ENCODE measurements at places on chromosomes 2 and 18.

- DNase-seq, result no peak
Observed at GRCh38 chr2:28398101-28398834, 5.6 kb downstream of the FOSL2 start.

GRCh38 chr18:2709316-2709715 is 53.8 kb downstream of the SMCHD1 start:
- DNase-seq, result no peak

DNA sequence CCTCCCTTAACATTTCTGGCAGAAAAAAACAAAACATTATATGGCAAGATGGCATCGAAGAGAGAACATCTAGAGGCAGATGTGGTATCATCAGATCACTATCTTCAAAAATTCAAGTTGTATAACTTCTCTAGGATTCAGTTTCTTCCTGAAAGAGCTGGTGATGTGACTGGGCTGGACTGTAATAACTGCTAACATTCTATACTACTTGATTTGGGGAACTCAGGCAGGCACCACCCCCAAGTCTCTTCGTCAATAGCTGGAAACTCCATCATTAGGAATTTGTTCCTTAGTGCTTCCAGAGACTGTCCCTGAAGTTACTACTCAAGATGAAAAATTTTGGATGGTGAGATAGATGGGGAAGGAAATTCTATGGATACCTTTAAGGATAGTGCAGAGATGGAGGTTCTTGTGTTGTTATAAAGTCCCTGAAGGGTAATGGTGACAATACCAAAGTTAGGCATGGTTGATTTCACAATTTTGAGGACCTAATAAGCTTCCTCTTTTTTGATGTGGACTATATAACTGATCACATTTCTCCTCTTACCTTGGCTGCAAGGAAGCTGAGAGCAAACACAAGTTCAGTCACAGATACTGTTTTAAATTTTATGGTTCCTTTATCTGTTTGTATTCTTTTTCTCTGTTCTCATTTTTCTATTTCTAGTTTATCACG is 59.1 kb upstream of the PGAP1 start:
- no peak for DNase-seq

- no peak for DNase-seq
Observed at GRCh38 chr2:54880428-54880827, 157.0 kb downstream of the EML6 start.

- no peak for DNase-seq
Observed at GRCh38 chr2:238789317-238789806, 58.5 kb upstream of the TWIST2 start.

DNA sequence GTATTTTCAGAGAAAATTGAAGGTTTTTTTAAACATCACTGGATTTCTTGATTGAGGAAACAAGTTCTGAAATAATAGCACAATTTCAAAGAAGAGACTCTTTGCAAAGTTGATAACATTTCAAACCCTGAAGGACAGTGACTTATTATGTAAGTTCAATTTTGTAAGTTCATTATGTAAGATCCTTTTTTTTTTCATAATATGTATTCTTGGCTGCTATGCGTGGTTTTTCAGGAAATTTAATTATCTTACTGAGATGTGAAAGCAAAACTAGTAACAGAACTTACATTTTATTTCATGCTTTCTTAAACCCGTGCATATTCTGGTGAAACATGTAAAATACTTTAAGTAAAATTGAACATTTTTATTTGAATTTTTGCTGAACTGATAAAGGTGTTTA is 65.4 kb downstream of the RIF1 start:
- no peak for DNase-seq

DNA sequence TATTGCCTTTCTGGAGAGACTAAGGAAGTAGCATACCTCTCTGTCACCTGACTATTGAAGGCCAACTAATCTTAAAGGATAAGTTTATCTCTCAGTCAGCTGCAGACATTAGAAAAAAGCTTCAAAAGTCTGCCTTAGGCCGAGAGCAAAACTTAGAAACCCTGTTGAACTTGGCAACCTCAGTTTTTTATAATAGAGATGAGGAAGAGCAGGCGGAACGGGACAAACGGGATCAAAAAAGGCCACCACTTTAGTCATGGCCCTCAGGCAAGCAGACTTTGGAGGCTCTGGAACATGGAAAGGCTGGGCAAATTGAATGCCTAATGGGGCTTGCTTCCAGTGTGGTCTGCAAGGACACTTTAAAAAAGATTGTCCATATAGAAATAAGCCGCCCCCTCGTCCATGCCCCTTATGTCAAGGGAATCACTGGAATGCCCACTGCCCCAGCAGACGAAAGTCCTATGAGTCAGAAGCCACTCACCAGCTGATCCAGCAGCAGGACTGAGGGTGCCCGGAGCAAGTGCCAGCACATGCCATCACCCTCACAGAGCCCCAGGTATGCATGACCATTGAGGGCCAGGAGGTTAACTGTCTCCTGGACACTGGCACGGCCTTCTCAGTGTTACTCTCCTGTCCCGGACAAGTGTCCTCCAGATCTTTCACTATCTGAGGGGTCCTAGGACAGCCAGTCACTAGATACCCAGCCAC is 61.5 kb upstream of the FAM98A start:
- no peak for DNase-seq

GRCh38 chr2:67918471-67918870 is 144.3 kb downstream of the C1D start:
- no peak for DNase-seq

GRCh38 chr2:59806486-59806885 is 747.0 kb downstream of the BCL11A start:
- no peak for DNase-seq

DNA sequence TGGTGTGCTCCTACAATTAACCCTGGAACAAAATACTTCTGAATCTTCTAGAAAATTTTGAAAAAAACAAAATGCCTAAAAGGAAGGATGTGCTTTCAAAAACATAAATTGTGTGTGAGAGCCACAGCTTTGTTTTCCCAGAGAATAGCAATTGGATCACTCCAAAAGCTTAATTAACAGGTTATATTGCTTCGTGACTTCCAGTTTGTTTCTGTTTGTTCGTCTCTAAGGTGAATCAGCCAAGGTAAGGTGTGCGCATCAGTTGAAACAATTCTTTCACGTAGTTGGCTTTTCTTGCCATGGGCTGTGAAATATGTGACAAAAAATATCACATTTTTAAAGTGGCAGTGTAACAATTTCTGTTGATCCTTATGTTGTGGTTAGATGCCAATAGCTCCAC is 90.3 kb upstream of the BARD1 start:
- no peak for DNase-seq

GRCh38 chr2:15679386-15679924 is 87.8 kb downstream of the DDX1 start:
- DNase-seq, result no peak

- no peak for DNase-seq
Observed at GRCh38 chr2:203062126-203062525, 47.5 kb downstream of the NBEAL1 start.

DNA sequence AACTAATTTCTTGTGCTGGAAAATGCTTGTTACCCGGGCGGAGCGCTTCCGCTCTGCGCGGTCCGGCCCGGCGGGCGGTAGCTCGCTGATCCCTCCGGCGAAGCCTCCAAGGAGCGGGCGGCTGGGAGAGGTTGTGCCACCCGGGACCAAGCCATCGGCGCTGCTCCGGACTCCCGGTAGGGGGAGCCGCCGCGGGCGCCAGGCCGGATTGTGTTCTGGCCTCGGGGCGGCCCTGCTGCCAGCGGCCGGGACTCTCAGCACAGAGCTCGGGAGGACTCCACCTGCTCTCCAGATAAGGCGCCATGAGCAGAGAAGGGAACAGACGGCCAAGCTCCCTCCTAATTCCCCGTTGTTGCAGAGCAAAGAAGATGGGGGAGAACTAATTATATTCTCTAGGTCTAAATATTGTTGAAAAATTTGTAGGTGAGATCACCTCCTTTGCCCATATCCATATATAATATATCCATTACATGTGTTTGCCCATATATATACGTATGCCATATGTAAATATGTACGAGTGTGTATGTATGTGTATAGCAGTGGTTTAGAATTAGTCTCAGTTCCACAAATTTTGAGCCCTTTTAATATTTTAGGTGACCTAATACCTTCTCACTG is 13.8 kb upstream of the SATB2 start:
- DNase-seq, result no peak

GRCh38 chr2:9326975-9327374 is 96.4 kb downstream of the ITGB1BP1 start:
- DNase-seq, result no peak

DNA sequence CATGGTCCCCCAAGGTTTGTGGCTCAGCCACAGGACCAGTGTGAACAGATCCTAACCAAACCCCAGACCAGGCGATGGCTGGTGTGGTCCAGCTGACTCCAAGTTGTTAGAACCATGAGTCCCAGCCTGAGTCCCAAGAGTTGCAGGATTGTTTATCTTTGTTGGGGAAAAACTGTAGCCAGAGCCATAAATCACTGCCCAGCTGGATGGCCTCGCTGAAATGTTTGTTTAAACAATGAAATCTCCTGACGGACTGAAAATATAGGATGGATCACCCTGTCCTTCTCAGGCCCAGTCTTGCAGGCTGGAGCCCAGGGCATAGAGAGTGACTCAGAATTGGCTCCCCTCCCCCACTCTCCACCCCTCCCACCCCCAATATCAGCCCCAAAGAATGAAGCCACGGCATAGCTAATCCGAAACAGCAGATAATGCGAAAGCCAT is 36.4 kb downstream of the PKDCC start:
- DNase-seq, result no peak

- DNase-seq, result no peak
Observed at GRCh38 chr2:111944531-111945210, 46.3 kb downstream of the MERTK start.

GRCh38 chr2:160628811-160629210 is 135.2 kb upstream of the RBMS1 start:
- DNase-seq, result no peak

GRCh38 chr2:231602859-231603467 is 10.3 kb downstream of the TEX44 start:
- no peak for DNase-seq

DNA sequence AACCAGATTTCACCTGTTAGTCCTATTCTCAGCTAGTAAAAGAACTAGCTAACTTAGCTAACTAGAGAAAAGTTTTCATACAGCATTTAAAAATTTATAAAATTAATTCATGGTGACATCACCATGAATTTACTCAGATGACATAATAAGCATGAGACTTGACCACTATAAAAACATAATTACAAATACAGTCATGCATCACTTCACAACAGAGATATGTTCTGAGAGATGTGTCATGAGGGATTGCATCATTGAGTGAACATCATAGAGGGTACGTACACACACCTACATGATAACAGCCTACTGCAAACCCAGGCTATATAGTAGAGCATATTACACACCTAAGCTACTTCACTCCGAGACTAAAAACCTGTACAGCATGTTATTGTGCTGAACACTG is 481.3 kb upstream of the CHAC2 start:
- no peak for DNase-seq

DNA sequence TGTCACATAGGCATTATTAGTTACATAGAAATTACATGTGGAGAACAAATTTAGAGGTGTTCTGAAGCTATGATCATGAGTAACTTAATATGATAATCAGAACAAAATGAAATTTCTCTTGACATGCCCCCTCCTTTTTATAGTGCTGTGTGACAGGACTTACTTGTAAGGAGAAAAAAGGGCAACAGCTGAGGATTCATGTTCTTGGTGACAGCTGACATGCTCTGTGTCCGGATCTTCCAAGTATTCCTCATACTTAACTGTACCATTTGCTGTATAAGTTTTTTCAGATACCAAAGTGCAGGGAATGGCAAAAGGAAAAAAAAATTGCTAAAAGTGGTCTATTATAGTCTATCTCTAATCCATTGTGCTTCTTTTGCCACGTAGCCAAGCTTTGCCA is 3.5 kb upstream of the MYL1 start:
- no peak for DNase-seq

GRCh38 chr2:235866373-235866772 is 301.8 kb downstream of the GBX2 start:
- no peak for DNase-seq

DNA sequence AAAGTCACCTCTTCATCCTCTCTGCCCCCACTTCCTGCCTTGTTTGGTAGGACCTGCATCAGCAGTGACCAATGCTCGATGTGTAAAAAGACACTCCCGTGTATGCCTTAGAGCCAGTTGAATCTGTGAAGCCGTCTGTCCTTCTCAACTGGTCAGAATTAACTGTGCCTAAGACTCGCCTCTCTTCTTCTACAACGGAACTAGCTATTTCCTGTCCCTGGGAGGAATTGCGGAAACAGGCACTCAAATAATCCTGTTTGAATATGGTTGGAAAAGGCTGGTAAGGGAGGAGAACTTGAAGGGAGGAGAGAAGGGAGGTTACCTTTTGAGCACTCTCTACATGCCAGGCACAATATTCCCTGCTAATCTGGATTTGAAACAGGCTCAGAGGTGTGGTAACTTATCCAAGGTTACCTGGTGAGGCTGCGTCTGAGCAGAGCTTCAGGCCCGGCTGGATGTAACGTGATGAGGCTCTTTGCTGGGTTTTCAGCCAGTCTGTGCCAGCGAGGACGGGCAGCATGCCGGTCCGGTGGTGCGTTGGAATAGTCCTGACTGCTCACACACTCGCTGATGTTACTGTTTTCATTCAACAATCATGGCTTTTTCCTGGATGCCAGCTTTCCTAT is 127.0 kb downstream of the FAM168B start:
- DNase-seq, result no peak

DNA sequence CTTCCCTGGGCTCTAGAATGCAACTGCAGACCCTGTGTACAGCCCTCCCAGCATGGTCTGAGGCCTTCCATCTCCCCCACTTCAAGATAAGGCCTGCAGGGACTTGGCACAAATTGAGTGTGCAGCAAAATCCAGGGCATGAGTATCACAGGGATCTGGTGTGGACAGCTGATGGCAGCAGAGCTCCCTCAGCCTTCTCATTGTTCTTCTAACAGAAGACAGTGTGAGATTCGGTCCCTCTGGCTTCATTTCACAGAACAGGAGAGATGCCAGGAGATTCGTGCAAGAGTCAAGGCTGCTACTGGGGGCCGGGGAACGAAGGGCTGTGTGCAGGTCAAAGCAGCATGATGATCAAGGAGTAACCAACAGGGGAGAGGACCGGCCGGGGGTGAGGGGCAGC is 85.8 kb downstream of the UXS1 start:
- DNase-seq, result no peak
